ENCODE measurements at places on chromosomes 5 and 9. TPM values are rescaled to one million over a fixed set of nuclear protein-coding genes. Genes with fewer than 3 reads are reported as not detected.

ADGRV1 gene
- total RNA-seq = 0.32 TPM

UNC13B gene
- 8.0 TPM for total RNA-seq

GABRA1 gene
- not detected for total RNA-seq

IL11RA gene
- total RNA-seq = 10.2 TPM

FREM1 gene
- 0.26 TPM for total RNA-seq

AQP3 gene
- 1.3 TPM for total RNA-seq

NR2F1 gene
- total RNA-seq = 85.3 TPM

IL13 gene
- not detected for total RNA-seq

NDFIP1 gene
- total RNA-seq = 62.3 TPM
